ENCODE measurements at places on chromosomes 16 and 17.

GRCh38 chr16:57185446-57185944 lies 344 bp downstream of the PSME3IP1 start:
- DNase-seq, result peak; percentile 72

- no peak for DNase-seq
These were observed 55.9 kb downstream of the ZDHHC7 start for GRCh38 chr16:84955427-84955826.

- no peak for DNase-seq
These were observed 170.8 kb upstream of the ASIC2 start for GRCh38 chr17:33463887-33464286.

GRCh38 chr16:16763449-16763848 lies 384.5 kb downstream of the NPIPA7 start:
- no peak for DNase-seq

DNA sequence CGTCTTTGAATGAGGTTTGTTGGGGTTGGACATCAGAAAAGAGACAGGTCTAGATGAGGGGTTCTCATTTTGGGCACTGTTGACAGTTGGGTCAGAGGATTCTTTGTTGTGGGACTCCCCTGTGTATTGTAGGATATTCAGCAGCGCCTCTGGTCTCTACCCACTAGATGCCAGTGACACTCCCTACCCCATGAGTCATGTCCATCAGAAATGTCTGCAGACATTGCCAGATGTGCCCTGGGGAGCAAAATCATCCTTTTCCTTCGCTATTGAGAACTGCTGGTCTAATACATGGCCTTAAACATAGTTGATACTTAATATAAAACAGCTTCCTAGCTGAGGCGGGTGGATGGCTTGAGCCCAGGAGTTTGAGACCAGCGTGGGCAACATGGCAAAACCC lies 3.1 kb downstream of the ABAT start:
- DNase-seq, result peak; percentile 5

DNA sequence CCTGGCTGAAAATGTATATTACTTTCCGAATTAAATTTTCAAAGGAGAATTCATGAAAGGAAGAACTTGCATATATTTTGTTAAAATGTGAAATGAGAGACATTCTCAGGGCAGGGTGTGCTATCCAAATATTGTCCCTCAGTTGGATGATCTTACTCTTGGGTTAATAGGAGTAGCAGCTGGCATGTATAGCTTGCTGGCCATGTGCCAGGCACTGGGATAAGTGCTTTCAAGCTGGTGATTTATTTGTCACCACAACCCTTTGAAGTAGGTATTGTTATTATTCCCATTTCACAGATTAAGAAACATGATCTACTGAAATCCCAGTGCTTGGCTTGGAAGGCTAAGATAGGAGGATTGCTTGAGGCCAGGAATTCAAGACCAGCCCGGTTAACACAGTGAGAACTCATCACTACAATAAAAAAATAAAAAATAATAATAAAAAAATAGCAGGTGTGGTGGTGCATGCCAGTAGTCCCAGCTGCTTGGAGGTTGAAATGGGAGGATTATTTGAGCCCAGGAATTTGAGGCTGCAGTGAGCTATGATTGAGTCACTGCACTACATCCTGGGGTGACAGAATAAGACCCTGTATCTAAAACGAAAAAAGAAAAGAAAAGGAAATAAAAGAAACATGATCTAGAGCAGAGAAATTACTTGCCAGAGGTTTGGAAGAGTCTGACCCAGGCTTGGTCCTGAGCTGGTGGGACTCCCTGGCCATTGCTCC lies 11.6 kb upstream of the MPHOSPH6 start:
- DNase-seq, result no peak

- no peak for DNase-seq
These were observed 29.0 kb downstream of the RAB11FIP3 start for GRCh38 chr16:454397-454940.

DNA sequence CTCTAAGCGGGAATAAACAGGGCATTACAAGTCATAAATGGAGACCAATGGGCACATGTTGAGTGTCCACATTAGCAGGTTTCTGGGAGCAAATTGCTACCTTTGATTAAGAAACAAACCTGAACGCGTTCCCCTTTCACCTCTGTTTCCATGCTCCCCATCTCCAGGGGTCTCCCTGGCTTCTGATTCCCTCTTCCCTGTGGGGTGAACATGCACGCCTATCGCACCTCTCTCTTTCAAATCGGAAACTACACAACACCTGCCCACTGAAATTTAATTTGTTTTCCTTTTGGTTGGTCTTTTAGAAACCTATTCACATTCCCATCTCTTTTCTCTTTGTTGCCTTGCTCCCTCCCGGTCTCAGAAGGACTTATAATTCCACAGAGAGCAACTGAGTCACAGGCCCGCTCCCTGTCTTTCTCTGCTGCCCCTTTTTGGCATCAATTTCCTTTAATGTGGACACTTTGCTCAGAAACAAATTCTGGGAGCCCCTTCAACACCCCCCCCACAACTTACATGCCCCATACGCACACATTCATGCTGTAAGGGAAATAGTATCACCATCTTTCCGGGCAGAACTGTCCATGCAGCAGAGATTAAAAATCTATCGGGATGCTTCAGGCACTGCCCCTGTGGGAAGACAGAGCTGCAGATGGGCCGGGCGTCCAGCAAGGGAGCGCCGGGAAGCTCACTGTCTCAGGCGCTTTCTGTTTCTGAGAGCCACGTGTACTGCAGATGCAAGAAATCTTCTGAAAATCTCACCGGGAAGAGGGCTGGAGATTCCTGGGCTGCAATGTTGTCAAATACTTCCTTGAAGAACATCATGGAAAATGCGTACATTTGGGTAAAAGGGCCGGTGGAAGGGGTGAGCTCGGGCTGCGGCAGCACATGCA lies 7.2 kb upstream of the FOXF1 start:
- DNase-seq, result peak; percentile 67

- DNase-seq, result peak; percentile 69
These were observed 54.9 kb upstream of the MYH10 start for GRCh38 chr17:8685381-8685780.

- peak; percentile 63 for DNase-seq
These were observed 15.0 kb downstream of the USP31 start for GRCh38 chr16:23134274-23134673.

DNA sequence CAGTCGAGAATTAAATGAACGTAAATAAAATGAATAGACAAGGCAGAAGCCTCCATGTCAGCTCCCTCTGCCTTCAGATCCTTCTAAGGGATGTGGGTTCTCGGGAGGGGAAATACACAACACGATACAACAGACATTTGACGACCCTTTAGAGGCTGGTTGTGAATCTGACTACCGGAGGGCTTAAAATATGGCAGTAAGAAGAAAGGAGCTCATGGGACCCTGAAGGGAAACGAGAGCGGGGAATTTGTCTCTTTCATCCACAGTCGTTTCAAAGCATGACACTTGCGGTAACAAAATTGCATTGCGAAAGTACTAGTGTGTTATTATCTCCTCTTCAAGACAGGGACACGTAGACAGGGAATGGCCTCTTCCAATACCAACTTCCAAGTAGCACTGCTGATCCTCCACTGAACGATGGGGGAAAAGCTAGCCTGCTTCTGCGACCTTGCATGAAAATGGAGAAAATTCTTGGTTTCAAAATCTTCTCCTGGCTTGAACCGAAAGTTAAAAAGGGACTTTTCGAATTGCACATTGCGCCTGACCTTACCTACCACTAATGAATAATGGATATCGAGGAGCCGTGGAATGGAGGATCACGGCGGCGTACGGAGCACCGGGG lies 1.2 kb upstream of the TNRC6C start:
- peak; percentile 30 for DNase-seq

DNA sequence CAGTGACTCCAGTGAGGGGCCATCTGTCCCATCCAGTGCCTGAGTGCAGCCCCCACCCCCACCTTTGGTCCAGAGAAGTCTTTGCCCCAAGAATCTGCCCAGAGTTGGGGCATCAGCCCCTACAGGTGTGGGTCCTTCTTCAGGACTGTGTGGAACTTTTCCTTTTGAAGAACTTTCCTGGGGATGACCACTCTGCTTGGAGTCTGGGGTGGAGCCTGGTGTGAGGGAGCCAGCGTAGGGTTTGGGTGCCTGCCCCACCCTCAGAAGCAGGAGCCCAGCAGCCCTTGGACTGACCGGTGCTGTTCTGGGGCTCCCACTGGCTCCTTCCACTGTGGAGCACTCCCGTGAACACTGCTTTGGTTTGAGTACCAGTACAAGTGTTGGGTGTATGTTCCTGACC lies 19.3 kb downstream of the MPRIP start:
- no peak for DNase-seq

DNA sequence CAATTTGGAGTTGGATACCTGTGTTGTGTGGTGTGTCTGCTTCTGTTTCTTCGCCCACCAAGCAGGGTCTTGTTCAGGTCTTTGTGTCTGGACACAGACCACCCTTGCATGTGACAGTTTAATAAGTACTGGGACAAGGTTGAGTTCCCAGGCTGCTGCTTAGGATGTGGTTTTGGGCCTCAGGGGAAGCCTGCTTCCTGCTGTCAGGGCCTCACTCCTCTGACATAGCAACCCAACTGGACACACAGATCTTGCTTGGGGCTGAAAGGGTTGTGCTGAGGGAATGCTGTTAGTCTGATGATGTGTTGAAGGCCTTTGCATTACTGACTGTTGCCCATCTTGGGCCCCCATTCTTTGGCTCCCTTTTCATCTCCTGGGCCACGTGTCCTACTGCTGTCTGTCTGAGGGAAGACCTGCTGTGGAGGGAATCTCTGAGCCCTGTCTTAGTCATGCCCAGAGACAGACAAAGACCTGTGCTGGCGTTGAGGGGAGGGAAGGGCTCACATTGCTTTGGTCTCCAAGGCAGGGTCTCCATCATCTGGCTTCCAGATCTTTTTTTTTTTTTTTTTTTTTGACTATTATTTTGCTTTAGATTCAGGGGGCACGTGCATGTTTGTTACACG lies 4.7 kb upstream of the TGFB1I1 start:
- DNase-seq, result no peak

DNA sequence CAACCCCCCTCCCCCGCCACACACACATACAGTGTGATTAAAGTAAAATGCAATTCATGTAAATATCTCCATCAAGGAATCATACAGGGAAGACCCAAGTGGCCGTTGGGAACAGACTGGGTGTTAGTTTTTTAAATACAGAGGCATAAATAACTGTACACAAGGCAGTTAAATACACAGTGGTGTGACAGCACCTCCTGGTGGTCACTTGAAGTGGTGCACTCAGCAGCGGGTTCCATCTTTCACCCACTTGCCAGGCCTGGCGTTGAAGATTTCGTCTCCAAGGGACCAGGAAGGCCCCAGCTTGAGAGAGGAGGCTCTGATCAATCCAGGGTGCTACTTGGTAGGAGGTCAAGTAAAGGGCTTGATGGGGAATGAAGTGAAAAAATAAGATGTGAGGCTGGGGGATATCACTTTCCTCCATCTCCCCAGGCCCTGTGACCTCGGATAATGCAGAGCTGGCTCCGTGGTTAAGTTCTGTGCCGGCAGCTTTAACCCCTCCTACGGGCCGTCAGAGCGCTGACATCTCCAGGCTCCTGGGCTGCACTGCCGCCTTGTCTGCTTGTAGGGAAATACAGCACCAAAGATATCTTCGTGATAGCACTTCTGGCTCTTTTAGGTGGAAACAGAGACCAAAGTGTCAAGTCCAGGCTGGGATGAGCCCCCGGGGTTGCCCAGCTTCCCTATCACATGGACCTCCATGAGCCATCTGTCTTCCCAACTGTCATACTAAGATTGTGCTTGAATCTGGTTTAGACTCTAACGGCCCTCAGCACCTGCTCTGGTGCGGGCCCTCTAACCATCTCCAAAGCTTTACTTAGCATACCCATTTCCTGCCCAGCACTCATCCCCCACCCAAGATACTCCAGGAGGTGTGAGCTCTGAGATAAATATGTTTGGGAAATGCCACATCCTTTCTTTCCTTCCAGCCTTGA lies 20.7 kb downstream of the LGALS9 start:
- peak; percentile 16 for DNase-seq

GRCh38 chr16:4780235-4780634 lies 7.9 kb downstream of the SEPTIN12 start:
- DNase-seq, result peak; percentile 28

GRCh38 chr17:62981933-62982332 lies 15.9 kb downstream of the TANC2 start:
- peak; percentile 36 for DNase-seq
